Stimulated activated CD4-positive, alpha-beta T cell treated with anti-CD3 and anti-CD28 coated beads, TNF-alpha, amount 100 ng/mL, for 48 hours (primary cell): ENCODE measurements at places on chromosomes 4 and X.

DNA sequence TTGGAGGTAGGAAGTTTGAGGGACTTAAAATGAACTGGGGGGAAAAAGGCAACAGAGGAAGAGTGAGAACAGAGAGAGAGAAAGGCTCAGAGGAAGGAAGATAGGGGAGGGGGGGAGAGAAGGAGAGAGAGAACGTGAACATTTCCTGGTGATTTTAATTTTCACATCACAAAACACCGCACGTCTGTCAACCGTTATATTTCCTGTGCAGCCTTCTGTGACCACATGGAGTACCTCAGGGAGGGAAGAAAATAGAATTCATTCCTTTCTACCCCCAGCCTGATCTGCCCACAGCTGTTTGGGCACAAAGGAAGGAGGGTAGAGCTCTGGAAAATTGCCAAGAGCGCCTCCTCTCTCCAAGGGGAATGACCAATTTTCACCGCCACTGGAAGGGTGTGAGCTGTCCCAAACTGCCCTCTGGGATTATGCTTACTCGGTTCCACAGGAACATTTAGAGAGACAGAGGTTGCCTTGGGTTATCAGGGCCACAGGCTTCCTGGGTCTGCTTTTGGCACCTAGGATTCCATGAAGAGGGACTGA lies 135.7 kb upstream of the MAMLD1 start:
- no peak for DNase-seq

DNA sequence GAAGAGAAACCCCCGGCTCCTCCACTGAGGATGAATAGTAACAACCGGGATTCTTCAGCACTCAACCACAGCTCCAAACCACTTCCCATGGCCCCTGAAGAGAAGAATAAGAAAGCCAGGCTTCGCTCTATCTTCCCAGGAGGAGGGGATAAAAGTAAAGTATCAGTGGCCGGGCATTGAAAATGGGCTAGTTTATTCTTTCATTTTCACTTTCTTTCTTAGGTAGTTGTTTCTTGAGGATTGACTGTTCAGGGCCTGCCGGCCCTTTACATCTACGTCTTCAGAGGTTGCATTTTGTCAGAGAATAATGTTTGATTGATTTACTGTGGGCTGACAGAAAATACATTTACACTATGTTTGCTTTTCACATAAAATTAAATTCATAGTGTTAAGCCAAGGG lies 27.1 kb downstream of the PAK3 start:
- no peak for DNase-seq

DNA sequence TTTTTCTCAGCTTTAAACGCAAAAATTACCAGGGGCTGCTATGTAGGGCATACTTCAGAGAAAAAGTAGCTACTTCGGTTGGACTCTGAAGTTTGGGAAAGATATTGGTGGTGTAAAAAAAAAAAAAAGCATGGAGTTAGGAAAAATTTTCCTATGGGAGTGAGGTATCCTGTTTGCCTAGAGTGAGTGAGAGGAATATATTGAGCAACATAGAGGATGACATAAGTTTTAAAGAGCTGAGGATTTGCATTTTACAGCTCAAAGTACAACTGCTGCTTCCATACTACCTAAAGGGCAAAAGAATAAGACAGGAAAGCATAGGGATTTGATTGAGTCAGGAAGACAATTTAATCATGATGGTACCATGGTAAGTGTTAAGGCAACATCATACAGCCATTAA lies 7.3 kb downstream of the GPRASP1 start:
- DNase-seq, result no peak

DNA sequence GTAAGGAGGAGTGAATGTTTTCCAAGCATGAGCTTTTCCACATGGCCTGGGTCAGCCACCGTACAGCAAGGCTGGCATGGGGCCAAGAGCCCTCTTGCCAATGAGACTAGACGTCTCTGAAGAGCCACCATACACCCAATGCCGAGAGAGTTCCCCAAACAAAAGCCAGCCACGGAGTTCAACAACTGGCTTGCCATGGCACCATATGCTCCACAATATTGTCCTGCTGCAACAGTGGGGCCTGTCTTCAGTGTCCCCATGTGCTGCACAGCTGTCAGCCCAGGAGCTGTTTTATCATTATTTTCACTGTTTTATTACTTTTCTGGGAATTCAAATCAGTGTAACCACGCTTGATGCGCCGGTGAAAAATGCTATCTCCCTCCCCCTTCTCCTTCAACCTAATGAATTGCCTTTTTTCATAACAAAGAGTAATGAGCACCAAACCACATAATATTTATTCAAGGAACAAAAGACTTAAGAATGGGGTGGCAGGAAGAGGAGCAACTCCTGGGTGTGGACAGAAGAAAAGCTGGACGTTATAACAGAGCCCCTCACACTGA lies 18.4 kb downstream of the MAML3 start:
- no peak for DNase-seq

- DNase-seq, result no peak
These were observed 6.7 kb upstream of the FHIP1A start for GRCh38 chr4:151402145-151402865.

DNA sequence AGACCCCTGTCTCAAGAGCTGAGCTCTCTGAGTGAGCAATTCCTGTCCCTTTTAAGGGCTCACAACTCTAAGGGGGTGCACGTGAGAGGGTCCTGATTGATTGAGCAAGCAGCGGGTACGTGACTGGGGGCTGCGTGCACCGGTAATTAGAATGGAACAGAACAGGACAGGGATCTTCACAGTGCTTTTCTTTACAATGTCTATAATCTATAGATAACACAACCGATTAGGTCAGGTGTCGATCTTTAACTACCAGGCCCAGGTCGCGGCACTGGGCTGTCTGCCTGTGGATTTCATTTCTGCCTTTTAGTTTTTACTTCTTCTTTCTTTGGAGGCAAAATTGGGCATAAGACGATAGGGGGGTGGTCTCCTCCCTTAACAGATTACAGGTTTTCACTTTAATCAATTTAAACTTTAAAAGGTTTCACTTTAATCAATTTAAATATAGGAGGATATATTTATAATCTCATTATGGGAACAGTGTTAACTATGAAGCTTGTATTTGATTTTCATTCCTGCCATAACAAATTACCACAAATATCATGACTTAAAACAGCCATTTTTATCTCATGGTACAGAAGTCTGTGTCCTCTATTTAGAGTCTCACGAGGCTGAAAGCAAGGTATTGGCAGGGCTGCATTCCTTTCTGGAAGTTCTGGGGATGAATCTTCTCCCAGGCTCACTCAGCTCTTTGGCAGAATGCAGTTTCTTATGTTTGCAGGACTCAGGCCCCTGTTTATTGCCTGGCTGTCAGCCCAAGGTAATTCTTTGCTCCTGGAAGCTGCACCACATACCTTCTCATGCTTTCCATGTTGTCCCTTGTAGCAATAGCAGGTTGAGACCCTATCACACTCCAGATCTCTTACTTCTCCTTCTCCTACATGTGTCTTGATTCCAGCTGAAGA lies 5.2 kb downstream of the SPATA4 start:
- DNase-seq, result no peak

DNA sequence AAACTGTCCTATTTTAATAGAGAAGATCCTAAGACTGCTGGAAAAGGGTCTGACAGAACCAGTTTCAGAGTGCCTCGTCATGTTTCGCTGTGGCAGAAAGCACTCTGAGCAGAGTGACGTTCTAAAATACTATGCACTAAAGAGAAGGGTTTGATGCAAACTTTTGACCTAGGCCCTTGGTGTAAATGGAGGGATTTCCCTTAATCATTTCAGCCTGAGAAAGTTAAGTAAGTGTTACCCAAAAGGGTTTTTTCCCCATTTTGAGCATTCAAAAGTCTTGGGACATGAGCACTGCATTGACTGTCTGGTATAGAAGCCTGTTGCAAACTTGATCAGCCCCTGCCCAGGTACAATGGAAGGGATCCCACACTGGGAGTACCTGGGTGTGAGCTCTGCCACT lies 157.5 kb upstream of the ATOH1 start:
- no peak for DNase-seq

GRCh38 chrX:70166601-70167590 lies 10.4 kb upstream of the DGAT2L6 start:
- DNase-seq, result no peak

GRCh38 chrX:10049236-10049635 lies 82.1 kb downstream of the CLDN34 start:
- DNase-seq, result no peak

DNA sequence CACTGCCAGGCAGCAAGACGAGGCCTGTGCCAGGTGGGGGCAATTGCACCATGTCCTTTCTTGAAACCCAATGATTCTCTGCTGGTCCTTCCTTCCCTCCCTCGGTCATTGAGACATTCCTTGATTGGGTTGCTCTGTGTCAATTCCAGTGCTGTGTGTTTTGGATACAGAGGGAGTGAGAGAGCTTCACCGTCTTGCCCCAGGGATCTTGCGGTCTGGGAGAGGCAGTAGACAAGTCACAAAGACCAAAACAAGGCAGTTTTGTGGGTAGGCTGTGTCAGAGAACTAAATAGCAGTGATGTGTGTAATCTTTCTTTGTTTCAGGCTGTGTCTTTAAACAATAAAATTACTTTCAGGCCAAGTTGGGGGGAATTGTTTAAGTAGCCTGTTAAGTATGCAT lies 38.8 kb upstream of the TADA2B start:
- DNase-seq, result no peak
